ENCODE measurements at places on chromosomes 16 and 17. TPM values are rescaled to one million over a fixed set of nuclear protein-coding genes. Genes with fewer than 3 reads are reported as not detected.

Gene ZNF469
- total RNA-seq = 9.6 TPM

Gene PRR35
- 0.13 TPM for total RNA-seq

Gene TERF2IP
- total RNA-seq = 38.3 TPM

Gene SPATA22
- total RNA-seq = not detected

Gene MMP28
- 10.2 TPM for total RNA-seq

Gene CDH11
- total RNA-seq = 0.46 TPM

Gene ITGAL
- total RNA-seq = not detected

Gene STH
- total RNA-seq = not detected

Data from A549 treated with GW870086 at 1 μM for 4 hours (cell line).